MV-4-11 (cell line): ENCODE measurements at places on chromosomes 5 and 9.

DNA sequence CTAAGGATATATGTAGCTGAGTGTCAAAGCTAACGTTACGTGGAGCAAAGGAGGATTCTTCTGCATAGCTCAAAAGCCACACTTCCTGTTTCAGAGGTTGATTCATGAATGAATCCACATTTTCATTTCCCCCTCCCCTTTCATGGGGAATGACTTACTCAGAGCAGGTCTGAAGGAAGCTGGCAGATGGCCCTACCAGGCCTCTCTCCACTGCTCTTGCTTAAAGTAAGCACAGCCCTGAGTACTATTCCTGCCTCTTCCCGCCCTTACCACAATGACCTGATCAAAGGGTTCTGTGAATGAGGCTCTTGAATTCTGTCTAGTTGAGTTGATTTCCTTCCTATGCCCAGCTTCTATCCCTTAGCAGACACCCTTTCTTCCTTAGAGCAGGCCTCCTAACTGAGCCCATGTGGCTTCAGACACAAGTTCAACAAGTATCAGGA lies 6.3 kb downstream of the IGIP start:
- DNase-seq, result peak; percentile 95

DNA sequence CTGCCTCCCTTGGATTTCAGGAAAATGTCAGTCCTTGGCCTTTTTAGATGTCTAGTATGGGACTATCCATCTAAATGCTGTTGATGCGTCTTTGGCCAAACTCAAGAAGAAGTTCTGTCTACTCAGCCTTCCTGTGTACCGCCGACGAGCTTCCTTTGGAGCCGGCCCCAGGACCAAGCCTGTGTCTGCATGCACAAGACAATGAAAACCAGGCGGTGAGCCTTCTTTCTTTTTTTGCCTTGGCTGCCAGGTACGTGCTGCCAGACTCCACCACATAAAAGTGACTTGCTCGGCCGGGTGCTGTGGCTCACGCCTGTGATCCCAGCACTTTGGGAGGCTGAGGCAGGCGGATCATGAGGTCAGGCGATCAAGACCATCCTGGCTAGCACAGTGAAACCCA lies 6.0 kb upstream of the NEURL1B start:
- no peak for DNase-seq

- DNase-seq, result no peak
These were observed 25.1 kb upstream of the UGCG start for GRCh38 chr9:111871499-111871855.

DNA sequence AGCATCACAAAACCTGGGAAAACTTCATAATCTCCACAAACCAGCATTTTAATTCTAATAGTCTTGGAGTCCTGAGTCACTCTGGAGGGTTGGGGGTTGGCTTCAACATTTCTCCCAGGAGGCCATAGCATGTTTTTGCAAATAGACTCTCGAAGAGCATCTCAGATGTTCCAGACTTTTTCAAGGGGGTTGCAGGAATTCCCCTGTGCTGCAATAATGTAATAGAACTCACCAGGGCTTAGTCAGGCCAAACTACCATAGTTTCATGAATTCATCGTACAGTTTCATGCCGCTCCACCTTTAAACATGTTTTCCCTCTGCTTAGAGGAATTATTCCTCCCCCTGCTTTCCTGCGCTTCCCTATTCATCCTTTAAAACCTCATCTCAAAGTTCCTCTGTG lies 499.5 kb upstream of the KLF4 start:
- DNase-seq, result no peak

DNA sequence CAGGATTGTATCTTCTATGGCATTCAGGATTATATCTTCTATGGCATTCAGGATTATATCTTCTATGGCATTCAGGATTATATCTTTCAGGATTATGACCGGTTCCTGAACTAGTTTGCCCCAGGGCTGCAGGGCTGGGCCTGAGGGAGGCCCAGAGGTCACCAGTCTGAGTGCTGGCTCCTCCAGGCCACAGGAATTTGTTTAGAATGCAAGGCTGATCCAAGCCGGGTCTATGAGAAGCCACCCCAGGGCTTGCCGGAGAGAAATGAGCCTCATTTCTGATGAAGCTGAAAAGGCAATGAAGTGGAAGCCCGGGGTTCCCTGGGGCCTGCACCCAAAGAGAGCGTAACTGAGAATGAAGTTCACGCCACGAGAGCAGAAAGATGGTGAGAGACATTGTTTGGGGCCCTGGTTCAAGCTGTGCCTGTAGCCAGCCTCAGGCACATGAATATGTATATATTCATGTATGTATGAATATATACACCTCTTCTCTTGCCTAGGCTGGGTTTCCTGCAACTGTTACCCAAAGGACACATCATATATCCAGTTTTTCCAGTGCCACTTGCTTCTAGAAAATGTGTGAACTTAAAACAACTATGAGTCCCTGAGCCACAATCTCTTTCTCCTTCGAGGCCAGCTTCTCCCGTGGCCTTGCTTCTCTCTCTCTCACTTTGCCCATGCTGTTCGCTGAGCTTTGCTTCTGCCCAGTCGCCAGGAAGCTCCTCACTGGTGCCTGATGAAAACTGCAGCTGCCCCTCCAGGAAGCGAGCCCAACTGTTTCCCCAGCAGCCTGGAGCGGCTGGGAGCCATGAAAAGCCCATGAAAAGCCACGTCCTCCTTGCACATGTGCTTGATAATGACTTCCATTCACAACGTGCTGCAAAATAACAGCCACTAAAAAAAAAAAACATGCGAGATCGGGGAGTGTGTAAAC lies 62.3 kb downstream of the GTF3C4 start:
- DNase-seq, result no peak

DNA sequence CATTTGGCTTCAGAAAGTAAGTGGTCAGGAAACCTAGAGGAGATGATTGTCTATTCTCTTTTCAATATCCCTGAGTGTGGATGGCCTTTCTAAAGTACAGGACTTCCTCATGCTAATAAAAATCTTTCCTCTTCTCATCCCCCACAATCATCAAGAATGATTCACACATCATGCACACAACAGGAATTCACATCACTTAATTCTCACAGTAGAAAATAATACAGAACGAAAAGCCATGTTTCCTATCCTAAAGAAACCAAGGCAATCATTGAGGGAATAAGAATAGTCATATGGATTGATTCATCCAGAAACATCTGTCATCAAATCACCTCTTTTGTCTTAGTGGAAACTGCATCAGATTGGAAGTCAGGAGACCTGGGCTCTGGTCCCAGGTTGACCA lies 203.1 kb upstream of the PIK3R1 start:
- no peak for DNase-seq

DNA sequence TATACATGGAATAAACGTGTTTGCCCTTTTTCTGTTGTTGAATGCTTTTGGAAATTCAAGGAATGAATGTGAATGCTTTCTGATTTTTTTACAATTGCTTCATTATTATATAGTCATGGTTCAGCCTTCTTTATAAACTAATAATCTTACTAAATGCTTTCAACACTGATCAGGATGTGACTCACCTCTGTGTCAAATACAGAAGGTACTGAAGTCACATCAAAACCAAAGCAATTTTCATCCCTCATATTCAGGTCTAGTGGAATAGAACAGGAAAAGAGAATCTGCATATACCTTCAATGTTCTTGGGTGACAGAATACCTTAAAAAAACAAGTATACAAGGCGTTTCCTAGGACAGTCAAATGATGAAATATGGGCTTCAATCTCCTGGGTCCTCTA lies 170.7 kb downstream of the PDE4D start:
- no peak for DNase-seq

DNA sequence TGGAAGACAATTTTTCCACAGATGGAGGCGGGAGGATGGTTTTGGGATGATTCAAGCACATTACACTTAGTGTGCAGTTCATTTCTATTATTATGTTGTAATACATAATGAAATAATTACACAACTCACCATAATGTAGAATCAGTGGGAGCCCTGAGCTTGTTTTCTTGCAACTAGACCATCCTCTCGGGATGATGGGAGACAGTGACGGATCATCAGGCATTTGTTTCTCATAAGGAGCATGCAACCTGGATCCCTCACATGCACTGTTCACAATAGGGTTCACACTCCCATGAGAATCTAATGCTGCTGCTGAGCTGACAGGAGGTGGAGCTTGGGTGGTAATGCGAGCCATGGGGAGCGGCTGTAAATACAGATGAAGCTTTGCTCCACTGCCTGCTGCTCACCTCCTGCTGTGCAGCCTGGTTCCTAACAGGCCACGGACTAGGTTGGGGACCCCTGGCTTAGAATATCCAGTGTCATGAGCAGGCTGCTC lies 1.6 kb downstream of the STKLD1 start:
- DNase-seq, result no peak
